ENCODE measurements at places on chromosomes 16 and 17.

- DNase-seq: no peak
Measured at GRCh38 chr17:40651939-40652338, 4.3 kb upstream of the SMARCE1 start.

DNA sequence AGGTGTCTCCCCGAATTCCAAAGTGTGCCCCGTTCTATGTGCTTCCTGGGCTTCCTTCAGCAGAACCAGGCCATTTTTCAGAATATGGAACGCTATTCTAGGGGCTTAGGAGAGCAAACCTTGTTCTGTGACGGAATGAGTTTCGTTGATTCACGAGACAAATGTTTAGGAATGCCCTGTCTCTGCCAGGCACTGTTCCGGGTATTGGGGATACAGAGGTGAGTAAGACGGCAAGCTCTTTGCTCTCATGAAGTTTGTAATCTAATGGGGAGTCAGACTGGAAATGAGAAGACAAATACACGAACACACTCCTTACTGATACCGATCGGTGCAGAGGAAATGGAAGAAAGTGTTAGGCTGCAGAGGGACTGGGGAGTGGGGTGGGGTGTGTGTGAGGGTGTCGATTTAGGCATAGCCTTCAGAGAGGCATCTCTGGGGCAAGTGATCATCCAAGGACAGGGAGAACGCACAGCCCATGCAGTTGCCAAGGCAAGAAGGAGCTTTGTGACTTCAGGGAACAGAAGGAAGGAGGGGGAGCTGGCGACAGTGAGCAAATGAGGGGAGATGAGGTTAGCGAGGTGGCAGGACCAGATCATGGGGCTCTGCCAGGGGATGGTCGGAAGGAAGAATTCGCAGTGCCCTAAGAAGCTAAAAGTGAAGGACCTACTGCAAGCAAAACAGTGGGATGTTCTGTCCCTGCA lies 189.6 kb downstream of the MSI2 start:
- DNase-seq: no peak

GRCh38 chr17:50152736-50153135 lies 2.3 kb upstream of the PPP1R9B start:
- DNase-seq: no peak

- DNase-seq: no peak
Measured at GRCh38 chr17:39183045-39183444, 14.4 kb downstream of the CACNB1 start.

DNA sequence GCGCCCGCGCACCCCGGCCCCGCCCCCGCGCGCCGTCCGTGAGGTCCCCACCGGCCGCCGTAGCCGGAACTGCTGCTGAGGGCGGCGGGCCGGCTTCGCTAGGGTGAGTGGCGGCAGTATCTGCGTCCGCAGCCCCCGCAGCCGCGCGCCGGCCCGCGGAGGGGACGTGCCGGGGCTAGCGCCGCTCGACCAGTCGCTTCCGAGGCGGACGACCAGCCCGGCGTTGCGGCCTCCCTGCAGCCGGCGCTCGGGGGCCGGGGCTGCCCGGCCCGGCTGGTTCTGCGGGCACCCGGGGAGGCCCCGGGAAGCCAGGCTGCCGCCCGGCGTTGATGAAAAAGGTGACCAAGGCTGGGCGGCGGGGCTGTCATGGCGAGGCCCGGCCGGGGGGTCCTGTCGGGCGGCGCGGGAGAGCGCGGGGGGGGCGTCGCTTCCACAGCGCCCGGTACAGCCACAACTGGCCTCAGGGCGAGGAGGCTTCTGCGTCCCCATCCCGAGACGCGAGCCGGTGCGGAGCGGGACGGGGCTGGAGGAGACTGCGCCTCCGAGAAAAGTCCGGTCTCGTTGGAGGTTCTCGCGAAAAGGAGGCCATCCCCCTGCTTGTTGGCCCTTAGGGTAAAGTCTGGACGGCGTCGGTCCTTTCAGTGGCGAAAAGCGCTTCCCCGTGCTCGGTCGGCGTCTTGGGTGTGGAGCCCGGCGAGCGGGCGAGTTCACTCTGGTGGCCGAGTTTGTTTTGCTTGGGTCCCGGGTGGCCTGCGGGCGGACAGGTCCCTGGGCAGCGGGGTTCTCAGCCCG lies at the start of gene CRAMP1:
TSS of gene CRAMP1 (plus strand) at position 41 of the 792 bp plus-strand sequence. CDS start 2,280 bp downstream, outside the sequence.
- DNase-seq: no peak

- DNase-seq: no peak
Measured at GRCh38 chr17:2745317-2746037, 4.0 kb downstream of the CCDC92B start.

DNA sequence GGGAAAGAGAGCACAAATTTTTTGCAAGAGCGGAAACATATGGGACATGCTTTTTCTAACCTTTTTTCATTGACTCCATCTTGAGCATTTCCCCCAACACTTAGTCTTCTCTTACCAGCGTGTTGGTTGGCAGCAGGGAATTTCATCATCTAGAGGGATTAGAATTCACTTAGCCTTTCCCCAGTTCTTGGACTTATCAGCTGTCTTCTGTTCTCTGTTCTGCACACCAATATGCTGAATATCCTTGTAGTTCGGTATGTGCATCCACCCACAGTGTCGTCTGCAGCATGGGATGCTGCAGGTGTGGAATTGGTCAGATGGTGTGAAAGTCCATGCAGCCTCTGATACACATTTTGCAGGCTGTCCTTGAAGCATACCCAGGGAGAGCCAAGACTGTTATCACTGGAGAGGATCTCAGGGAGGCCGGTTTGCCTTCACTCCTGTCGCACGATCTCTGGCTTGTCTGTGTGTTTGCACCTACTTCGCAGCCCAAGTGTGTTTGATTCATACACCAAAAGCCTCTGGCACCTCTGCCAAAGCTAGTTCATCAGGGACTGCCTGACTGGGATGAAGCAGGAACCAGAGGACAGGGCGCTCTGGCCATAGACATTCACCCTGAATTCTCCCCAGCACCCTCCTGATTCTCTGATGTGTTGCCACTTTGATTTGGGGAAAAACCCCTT lies 93.3 kb downstream of the SOCS1 start:
- no peak for DNase-seq

GRCh38 chr16:72149676-72150464 lies 22.1 kb downstream of the PMFBP1 start:
- no peak for DNase-seq

GRCh38 chr17:17511293-17511741 lies 15.1 kb upstream of the RASD1 start:
- no peak for DNase-seq

- DNase-seq: peak; percentile 64
Measured at GRCh38 chr17:43024407-43025289, at the start of gene RND2. TSS of gene RND2 (plus strand) at chr17:43025231. CDS start at chr17:43025348, 117 bp downstream.

DNA sequence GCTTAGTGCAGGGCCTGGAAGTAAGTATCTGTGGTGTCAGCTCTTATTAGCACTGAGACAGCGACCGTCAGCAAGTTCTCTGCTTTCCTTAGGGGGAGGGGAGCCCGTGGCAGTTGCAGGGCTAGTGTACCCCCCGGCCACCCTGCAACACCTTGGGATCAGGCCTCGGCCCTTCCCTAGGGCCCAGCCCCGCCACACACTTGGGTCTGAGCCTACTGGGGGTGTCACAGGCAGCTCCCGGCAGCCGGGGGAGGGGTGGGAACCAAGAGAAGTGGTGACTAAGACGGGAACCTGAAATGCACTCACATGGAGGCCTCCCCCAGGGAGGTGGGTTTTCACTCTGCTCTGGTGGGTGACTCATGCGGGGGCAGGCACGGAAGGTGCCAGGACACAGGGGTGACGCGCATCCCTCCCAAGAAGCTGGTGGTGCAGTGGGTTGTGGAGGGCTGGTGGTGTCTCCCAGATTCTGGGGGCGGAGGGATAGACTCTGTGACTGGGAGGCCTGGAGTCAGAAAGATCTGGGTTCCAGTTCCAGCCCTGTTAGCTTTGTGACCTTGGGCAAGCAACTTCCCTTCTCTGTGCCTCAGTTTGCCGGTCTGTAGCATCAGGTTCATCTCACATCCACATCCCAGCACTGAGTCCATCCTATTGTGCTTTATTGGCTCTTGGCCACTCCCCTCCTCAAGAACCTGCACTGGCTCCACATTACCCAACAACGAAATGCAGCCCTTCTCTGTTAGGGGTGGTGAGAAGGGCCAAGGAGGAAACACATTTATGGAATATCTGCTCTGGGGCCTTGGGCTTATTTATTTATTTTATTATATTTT lies 44.5 kb downstream of the LAT start:
- peak; percentile 90 for DNase-seq

DNA sequence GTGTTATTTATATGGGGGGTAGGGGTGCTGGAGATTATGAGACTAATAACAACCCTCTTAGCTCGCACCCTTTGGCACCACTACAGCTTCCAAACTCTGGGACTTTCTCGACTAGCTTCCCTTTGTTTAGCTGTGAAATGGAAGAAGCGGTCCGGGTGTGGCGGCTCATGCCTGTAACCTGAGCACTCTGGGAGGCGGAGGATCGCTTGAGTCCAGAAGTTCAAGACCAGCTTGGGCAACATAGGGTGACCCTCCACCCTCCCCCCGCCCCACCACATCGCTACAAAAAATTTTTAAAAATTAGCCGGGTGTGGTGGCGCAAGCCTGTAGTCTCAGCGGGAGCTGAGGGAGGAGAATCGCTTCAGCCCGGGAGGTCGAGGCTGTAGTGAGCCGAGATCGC lies 814 bp upstream of the CDH3 start:
- DNase-seq: no peak

DNA sequence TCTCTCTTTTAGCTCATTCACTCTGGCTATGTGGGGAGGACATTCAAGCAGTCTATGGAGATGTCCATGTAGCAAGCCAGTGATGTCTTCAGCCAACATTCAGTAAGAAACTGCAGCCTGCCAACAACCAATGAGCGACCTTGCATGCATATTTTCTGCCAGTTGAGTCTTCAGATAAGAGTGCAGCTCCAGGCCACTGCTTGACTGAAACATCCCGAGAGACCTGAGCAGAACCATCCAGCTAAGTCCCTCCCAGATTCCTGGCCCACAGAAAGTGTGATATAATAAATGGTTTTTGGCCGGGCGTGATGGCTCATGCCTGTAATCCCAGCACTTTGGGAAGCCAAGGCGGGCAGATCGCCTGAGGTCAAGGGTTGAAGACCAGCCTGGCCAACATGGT lies 10.5 kb upstream of the C17orf58 start:
- no peak for DNase-seq

DNA sequence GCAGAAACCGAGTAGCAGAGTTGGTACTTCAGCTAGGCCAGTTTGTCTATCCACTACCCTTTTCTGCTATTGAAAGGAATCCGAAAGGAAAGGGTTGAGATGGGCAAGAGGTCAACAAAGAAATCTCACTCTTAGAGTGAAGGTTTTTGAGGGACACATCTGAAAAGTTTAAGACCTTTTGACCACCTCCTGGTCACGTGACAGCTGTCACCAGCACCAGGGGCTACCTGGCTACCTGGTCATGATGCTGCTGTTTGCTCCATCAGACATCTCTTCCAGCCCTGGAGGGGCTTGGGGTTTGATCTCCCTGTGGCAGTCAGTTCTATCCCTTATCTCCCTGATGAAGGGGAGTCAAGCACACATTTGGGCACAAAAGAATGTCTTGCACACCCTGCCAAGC lies 7.6 kb downstream of the CCDC182 start:
- DNase-seq: no peak

- no peak for DNase-seq
Measured at GRCh38 chr16:23062524-23062923, 86.7 kb downstream of the USP31 start.

DNA sequence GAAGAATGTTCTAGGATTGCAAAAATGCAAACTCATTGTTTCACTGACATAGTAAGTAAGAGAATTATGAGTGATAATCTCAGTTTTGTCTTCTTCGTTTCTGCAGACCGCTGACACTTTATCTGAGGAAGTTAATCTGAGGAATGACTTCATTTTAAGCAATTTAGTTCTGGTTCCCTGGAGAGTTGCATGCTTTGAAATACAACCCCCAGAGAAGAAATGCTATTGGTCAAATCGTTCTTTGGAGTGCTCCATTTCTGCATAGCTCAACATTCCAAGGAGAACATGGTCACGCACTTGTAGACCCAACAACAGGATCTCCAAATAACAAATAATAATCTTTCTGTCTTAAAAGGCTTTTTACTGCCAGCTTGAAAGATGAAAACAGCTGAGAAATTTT lies 427.1 kb downstream of the GRIN2A start:
- no peak for DNase-seq

GRCh38 chr16:30470170-30470512 lies 2.4 kb upstream of the ITGAL start:
- DNase-seq: no peak

- no peak for DNase-seq
Measured at GRCh38 chr17:38874505-38875400, 4.9 kb downstream of the LASP1 start.

GRCh38 chr17:37706446-37706845 lies 38.4 kb downstream of the HNF1B start:
- DNase-seq: no peak

GRCh38 chr17:52134641-52135040 lies 23.9 kb downstream of the CA10 start:
- no peak for DNase-seq

GRCh38 chr16:79601931-79602627 lies 1.5 kb upstream of the MAF start:
- DNase-seq: peak; percentile 53

DNA sequence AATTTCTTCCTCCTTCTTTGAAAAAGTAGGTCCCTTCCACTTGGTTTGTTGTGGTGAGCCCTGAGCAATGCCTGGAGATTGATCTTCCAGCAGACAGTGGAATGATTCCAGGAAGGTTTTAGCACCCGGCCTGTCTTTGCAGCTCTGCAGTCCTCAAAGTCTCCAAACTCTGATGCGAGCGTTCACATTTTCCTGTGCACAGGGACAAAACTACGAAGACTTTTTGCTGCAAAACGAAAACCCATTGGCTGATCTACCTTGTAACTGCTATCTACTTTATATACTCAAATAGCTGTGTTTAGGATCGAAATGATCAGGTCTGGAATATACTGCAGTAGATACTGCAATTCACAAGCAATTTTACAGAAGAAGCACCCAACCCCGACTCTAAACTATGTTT lies 21.7 kb downstream of the G6PC1 start:
- DNase-seq: no peak

- peak; percentile 10 for DNase-seq
Measured at GRCh38 chr16:47311738-47312505, 148.9 kb downstream of the ITFG1 start.

DNA sequence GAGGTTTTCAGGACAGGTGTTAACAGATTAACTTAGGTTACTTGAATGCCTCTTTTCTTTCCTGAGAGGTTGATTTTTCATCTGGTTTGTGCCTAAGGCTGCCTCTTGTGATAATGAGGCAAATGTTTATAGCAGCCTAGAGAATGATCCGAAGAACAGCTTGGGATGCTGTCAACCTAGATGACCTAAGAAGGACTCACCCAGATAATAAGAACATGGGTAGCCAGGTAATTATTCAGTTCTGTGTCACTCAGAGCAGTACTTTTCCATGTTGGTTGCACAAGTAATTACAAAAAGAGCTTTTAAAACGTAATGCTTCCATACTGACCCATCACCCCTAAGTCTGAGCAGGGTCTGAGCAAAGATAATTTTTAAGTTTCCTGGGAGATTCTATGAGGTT lies 60.3 kb downstream of the CHD9 start:
- no peak for DNase-seq

- no peak for DNase-seq
Measured at GRCh38 chr17:57637666-57638010, 107.5 kb downstream of the CCDC182 start.
